Stimulated activated CD8-positive, alpha-beta memory T cell treated with anti-CD3 and anti-CD28 coated beads, Interleukin-4, amount 100 ng/mL, for 1 hour (primary cell): ENCODE measurements at places on chromosomes 4 and X.

- no peak for DNase-seq
Observed at GRCh38 chr4:187444061-187444460, 551.5 kb upstream of the ZFP42 start.

DNA sequence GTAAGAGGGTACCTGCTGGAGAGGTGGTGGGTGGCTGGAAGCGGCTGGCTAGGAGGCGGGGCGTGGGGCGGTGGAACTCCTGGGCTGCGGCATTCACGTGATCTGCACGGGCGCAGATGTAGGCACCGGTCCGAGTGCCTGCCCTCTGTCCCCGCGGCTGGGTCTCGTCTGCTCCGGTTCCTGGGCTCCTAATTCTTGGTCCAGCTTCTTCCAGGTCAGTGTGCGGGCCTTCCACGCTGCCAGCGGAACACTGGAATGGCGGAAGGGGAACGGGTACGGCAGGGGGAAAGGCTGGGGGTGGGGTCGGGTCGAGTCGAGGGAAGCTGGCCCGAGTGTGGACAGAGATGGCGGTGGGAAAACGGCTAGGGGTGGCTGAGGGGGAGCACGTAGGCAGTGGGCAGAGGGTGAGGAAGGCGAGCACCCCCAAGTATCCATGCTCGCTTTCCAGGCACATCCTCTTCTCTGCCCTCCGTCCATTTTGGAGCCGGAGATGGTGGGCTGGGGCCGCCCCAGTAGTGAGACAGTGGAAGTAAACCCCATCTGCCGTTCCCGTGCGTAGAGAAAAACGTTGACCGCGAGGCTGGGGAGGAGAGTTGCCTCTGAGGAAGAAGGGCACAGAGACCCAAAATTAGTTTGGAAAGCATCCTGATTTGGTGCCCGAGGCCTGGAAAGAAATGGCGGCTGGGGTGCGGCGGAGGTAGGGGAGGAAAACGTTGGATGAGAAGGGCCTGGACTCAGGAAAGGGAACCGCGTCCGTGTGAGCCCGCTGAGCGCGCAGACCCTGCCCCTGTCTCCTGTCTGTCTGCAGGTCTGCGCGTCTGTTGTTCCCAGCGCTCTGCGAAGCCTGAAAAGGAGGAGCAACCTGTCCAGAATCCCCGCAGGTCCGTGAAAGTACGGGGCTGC lies at the start of gene TCEAL4:
Gene TCEAL4, plus strand, starts transcription at position 105 of the 903 bp plus-strand sequence. CDS start 1,161 bp downstream, outside the sequence.
- no peak for DNase-seq

DNA sequence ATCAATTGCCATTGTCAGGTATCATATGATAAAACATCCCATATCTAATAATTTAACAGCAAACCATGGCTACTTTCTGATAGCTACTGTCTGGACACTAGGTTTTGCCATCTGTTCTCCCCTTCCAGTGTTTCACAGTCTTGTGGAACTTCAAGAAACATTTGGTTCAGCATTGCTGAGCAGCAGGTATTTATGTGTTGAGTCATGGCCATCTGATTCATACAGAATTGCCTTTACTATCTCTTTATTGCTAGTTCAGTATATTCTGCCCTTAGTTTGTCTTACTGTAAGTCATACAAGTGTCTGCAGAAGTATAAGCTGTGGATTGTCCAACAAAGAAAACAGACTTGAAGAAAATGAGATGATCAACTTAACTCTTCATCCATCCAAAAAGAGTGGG lies 7.0 kb downstream of the NPY5R start:
- no peak for DNase-seq

DNA sequence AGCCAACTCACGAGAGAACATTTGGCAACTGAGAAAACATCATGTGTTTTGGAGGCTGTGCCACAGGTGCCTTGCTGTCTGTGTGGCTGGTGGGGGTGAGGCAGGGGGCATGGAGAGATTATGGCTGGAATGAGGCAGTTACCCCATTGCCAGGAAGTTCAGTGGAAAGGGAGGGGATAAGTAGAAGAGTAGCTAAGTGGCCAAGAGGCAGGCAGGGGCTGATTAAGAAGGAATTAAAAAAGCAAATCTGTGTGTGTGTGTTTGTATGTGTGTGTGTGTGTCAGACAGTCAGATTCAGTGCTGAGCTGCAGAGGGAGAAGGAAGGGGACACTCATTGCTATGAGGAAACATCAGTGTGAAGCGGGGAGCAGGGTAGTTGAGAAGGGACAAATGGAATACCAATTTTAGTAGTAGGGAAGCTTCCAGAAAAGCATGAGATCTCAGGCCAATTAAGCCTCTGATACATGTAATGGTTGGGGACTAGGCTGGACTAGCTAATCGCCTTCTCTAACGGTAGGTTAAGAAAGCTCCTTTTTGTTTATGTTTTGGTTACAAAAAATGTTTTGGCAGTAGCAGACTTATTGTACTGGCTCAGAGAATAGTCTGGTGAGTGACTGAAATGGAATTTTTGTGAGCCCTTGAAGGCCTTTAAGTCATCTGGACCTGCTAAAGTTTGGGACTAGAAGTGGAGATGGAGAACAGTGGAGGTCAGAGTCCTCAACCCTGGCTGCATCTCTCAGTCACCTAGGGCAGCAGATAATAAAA lies 18.5 kb downstream of the TMEM164 start:
- no peak for DNase-seq

DNA sequence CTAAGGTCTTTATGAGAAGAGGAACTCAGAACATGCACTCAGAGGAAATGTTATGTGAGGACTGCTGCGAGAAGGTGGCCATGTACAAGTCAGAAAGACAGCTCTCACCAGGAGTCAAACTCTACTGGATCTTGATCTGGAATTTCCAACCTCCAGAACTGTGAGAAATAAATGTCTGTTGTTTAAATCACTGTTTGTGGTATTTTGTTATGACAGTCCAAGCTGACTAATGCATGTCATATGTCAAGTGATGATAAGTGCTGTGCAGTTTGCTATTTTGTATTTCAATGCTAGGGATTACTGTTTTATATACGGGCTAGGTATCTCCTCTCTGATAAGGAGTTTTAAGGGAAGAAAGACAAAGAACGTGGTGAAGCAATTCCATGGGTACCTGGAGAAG lies 162.3 kb downstream of the CPEB2 start:
- no peak for DNase-seq

DNA sequence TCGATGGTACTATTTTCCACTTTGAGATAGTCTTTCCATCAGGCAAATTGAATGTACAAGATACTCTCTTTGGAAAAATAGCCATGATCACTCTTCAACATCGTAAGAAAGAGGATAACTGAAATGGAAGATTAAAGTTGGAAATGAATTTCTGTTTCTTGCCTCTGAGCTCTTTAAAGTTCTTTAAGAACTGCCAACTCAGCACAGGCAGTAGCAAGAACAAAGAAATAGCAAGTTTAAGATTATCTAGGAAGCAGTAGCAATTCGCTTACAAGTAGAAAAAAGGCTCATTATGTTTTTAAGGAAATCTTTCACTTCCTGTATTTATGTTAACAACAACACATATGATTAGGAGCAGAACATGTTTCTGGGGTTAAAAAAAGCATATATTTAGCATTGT lies 127.6 kb downstream of the CDS1 start:
- DNase-seq, result no peak

- DNase-seq, result no peak
Observed at GRCh38 chrX:133561251-133561650, 146.0 kb upstream of the GPC4 start.

DNA sequence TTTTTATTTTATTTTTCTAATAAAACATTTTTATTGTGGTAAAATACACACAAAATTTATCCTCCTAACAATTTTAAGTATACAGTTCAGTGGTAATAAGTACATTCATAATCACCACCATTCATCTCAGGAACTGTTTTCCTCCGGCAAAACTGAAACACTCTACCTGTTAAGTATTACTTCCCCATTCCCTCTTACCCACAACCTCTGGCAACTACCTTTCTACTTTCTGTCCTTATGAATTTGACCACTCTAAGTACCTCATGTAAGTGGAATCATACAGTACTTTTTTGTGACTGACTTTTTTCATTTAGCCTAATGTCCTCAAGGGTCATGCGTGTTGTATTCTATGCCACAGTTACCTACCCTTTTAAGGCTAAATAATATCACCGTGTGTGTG lies 21.1 kb upstream of the HSFX4 start:
- DNase-seq, result no peak

DNA sequence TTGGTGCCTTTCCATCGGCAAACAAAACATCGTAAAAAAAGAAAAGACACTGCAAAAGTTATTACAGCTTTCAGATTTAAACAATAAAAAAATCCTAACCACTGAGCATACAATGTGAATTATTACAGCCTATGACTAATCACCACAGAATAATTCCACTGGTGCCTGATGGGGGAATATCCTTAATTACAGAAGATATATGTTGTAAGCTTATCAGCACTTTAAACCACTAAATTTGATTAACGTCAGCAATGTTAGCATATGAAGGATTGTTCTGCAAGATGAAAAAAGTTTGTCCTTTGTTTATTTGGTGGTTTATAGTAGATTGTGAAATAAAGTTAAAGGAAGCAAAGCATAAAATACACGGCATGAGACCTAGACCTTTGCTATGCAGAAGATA lies 210.2 kb upstream of the ADAMTS3 start:
- DNase-seq, result no peak

DNA sequence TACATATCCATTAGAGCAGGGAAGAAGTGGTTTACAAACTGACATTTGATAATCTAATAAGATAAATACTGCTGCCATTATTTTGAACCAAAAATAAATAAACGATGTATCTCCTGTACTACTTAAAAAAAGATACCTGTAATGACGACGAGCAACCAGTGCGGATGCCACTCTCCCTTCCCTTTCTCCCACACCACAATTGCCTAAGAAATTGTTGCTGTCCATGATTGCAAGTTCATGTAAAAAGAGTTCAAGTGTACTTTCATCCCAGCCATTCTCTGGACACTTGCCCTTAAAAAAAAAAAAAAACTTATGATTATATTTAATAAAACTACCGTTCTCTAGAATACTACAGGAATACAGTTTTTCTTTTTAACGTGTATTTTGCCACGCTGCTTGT lies 1.4 kb downstream of the SEPSECS start:
- no peak for DNase-seq

DNA sequence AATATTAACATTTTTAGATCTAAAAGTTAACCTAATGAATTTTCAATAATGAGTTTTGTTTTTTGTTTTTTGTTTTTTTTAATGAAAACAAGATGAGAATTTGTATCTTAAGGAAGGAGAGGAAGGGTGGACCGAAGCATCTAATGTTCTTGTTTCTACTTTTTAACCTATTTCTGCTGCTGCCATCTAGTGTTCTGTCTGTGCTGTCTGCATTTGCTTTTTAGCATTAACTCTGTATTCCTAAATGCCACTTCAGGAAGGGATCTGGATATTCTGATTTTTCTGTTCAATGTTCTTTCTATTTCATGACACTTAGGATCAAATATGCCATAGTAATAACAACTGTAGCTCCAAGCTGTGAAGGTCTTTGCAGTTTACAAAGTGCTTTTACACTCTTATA lies 161.7 kb downstream of the BRWD3 start:
- no peak for DNase-seq

DNA sequence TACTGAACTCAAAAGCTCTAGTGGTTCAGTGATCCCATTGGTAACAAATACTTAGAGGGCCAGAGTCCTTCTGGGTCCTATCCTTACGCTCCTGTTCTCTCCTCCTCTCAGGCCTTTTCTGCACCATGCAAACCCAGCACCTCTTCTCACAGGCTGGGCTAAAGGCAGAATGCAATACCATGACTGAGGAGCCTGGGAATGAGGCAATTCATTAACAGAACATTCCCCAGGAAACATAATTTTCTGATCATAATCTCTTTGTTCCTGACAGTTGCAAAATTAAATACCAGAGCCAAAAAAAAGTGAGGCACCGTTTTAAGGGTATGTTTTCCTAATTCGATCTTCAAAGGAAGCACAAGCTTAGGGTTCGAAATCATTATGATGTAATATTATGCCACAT lies 9.0 kb downstream of the SORBS2 start:
- no peak for DNase-seq

DNA sequence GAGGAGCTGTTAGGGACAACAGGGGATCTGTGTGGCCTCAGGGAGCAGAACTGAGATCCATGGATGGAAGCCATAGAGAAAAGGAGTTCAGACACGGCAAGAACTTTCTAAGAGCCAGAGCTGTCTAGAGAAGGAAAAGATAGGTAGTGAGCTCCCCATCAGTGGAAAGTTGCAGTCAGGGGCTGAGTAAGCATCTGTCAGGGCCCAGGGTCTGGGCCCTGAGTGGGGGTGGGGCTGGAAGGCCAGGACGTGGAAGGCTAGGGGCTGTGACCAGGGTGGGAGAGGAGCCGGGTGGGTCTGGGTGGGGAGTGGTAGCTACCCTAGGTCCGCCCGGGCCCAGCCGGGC lies 324 bp upstream of the MSN start:
- no peak for DNase-seq

- DNase-seq, result no peak
Observed at GRCh38 chrX:11329021-11329420, 35.8 kb downstream of the AMELX start.

DNA sequence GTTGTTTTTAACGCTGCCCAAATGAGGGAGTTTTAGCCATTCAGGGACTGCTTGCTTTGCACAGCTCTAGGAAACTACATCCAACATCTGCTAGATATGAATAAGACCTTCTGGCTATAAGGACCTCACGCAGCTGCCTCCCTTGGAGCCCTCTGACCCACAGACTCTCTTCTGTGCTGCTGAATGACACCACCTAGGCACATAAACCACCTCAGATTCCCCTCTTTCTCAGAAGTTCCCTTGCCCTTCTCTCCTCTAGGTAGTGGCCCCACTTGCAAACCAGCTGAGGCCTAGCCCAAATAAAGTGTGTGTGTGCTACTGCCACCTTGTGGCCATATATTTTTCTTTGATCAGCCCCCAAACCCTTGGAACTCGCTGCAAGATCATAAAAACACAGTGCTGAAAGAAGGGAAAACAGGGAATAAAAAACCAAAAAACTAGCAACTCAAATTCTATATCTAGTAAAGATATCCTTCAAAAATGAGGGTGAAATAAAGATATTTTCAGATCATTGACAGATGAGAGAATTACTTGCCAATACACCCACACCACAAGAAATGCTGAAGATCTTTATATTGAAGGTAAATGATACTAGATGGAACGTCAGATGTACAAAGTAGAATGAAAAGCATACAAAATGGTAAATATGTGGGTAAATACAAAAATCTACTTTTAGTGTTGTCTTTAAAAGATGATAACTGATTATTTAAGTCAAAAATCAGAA lies 265.9 kb downstream of the ADAMTS3 start:
- no peak for DNase-seq

GRCh38 chrX:9501362-9501761 lies 36.5 kb downstream of the TBL1X start:
- no peak for DNase-seq

DNA sequence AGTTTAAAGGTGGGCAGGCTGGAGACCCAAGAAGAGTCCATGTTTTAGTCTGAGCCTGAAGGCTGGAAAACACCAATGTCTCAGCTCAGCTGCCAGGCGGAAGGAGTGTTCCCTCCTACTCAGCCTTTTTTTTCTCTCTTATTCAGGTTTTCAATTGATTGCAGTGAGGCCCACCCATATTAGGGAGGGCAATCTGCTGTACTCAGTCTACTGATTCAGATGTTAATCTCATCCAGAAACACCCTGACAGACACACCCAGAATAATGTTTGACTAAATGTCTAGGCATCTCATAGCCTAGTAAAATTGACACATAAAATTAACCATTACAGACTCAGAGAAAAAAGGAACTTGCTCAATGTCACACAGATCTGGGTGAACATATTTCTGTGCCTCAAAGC lies 347.1 kb downstream of the GBA3 start:
- no peak for DNase-seq
